ENCODE measurements at places on chromosomes 6 and 20.

DNA sequence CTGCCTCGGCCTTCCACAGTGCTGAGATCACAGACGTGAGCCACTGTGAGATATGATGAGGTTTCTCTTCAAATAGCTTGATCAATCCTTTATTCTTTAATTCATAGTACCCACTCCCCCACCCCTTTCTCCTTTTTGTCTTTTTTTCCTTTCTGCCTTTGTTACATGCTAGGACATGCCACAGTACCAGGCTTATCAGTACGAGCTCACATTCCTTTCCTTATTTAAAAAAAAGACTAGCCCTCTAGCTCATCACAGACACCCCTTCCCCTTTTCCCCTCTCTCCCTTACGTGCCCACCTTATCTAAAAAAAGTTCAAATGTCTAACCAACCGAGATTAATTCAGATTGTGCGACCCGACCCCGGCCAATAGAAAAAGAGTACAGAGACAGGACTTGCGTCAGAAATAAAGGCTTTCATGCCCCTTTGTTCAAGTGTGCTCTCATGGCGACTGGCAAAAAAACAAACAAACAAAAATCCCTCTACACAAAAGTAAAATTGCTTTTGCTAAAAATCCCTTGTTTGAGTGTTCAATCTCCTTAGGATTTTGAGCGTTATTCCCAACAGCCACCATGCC lies 49.2 kb downstream of the MRAP2 start:
- DNase-seq, result no peak

GRCh38 chr6:34934516-34934915 lies 45.5 kb downstream of the ANKS1A start:
- no peak for DNase-seq

- DNase-seq, result no peak
Observed at GRCh38 chr6:297571-298232, 5.4 kb downstream of the DUSP22 start.

DNA sequence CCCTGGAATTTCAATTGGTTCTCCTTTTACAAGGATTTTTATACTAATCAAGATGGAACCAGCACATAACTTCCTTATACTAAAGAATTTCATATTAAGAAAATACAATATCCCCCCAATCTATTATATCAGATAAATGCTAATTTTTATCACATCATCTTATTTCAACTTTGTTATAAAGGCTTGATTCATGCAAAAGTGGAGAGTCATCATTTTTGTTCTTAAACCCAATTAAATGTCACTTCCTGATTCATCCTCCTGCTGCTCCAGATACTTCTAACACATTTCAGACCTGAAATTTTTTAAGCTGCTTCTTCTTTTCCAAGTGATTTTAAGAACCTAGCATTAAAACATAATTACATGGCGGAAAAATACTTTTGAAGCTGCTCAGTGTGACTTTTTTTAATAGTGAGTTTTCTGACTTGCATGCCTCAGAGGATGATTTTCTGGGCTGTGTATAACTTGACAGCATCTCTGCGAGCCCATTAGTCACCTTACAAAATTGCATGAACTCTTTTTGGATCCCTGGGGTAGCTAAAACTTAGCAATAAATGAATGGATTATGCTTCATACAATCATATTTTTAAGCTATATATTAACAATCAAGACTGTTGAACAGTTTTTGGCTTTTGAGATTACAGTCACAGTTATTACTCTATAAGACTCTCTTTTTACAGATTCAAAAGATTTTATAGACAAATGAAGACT lies 134.1 kb downstream of the ELOVL4 start:
- no peak for DNase-seq

DNA sequence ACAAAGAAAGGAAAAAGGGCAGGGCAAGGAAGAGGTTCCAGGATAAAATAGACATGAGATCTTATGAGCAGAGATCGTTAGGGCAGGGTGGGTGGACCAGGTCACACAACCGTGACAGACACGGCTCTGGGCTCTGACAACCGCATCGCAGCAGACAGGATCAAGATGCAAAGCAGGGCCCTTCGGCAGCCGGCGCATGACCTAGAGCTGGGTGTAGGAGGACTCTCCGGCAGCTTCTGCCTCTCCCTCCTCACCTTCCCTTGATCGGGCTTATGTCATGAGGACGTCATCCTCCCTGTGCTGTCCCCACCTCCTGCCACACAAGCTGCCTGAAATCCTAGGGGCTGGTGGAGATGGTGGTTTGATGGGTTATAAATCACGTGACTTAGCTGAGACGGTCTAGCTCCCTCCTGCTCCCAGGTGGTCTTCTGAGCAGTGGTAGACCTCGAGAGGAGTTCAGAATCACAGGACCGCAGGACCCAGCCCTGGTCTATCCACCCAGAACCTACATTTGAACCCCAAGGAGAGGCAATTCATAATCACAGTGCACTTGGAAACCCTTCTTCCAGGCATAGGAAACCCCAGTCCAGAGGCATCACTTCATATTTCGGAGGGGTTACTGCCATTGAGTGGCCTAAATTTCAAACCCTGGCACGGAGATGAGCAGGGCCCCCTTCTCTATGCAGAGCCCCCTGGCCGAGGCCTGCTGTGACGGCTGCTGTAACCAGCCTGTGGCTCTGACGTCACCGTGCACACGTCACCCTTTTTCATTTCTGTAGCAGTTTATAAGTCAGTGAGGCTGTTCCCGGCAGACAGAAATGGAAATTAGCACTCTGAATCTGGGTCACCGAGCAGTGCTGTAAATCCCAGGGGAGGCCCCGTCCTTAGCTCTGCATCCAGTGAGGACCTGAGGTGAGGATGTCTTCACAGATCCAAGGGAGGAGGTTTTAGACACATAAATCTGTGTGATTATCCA lies 8.7 kb upstream of the CCR6 start:
- DNase-seq, result no peak

GRCh38 chr6:138545621-138545980 lies 46.3 kb upstream of the NHSL1 start:
- no peak for DNase-seq

DNA sequence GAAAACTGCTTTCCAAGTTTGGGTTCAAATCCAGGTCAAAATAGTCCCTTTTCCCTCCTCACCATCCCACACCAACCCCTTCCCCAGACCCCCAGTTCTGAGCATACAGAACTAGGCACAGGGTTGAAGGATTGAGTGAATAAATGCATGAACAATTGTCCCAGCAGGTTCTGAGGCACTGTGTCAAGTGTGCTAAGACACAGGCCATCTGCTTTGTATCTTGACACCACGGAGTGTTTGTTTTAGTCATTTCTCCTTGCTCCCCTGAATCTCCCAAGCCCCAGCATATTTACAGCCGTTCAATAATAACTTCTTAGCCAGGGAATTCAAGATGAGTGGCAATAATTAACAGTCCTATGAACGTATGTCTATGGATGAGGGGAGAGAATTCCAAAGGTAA lies 102.8 kb upstream of the JARID2 start:
- DNase-seq, result no peak

DNA sequence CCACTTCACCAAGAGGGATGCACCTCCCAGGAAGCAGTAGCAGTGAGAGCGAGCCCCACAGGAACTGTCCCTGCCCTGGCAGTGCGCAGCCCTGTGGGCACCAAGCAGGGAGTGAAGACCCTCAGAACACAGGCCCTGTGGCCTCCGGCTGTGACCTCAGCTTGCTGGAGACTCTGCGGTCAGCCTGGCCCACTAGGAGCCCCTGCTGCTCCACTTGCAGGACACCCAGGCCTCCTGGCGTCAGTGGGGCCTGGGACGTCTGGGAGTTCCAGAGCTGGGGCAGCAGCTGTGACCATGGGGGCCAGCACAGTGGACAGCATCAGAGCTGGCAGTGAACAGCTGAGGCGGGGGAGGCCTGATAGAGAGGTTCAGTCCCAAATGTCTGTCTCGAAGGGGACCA lies 28.3 kb downstream of the PXDC1 start:
- no peak for DNase-seq

DNA sequence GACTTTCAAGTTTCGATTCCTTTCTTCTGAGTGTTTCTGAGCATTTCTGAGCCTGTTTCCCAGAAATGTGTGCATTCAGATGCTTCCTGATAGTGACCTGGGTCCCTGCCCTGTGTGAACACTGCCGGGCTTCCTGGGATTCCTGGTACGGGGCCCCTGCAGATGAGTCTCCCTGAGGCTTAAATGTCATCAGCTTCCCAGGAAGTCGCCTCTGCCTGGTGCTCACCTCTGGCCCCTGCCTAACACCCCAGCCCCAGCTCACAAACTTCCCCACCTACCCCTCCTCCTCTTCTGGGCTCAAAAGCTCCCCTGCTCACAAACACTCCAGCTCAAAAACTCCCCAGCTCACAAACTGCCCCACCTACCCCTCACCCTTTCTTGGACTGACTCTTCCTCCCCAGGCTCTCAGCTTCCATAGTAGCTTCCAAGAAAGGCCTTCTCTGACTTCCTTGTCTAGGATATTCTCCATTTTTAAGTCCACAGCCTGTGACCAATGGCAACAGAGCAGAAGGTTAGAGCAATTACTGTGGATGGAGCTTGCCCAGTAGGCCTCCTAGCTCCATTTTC lies 42.0 kb downstream of the TGM2 start:
- DNase-seq, result no peak

GRCh38 chr6:89862273-89862672 lies 32.0 kb upstream of the GJA10 start:
- DNase-seq, result no peak

- no peak for DNase-seq
Observed at GRCh38 chr6:137203256-137203655, 15.9 kb downstream of the IFNGR1 start.

GRCh38 chr20:51930775-51931174 lies 128.5 kb upstream of the SALL4 start:
- peak; percentile 51 for DNase-seq

DNA sequence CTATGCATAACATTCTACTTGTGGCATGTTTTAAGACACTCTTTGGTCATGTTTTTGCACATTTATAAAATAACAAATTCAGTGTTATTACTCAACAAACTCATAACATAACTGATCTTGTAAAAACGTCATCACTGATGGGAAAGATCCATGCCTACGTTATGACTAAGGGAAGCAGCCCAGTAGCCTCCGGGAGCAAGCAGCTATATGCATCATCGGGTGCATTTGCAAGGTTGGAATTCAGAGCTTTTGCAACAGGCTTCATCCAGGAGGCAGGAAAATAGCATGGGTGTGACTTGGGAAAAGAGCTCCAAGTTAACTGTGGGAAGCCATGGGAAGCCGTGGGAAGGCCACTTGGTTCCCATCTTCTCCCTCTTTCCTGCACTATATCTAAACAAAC lies 271.6 kb upstream of the SGK1 start:
- peak; percentile 70 for DNase-seq

GRCh38 chr6:132750455-132751248 lies 7.1 kb downstream of the VNN2 start:
- no peak for DNase-seq

DNA sequence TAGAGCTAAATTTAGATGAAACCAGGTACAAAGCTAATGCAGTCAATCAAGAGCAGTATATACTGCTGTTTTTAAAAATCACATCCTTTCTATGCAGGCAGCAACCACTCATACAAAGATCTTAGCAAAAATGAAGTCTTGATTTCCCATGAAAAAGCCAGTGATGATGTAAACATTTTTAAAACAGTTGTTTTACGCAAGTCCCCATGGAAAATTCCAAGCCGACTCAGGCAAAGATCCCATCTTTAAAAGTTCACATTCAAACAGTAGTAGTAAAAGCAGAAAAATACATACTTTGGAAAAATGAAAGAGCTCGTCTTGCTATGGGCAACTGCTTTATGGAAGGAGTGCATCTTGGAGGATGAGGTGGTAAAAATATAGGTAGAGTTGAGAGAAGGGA lies 84.0 kb downstream of the RCAN2 start:
- DNase-seq, result no peak

DNA sequence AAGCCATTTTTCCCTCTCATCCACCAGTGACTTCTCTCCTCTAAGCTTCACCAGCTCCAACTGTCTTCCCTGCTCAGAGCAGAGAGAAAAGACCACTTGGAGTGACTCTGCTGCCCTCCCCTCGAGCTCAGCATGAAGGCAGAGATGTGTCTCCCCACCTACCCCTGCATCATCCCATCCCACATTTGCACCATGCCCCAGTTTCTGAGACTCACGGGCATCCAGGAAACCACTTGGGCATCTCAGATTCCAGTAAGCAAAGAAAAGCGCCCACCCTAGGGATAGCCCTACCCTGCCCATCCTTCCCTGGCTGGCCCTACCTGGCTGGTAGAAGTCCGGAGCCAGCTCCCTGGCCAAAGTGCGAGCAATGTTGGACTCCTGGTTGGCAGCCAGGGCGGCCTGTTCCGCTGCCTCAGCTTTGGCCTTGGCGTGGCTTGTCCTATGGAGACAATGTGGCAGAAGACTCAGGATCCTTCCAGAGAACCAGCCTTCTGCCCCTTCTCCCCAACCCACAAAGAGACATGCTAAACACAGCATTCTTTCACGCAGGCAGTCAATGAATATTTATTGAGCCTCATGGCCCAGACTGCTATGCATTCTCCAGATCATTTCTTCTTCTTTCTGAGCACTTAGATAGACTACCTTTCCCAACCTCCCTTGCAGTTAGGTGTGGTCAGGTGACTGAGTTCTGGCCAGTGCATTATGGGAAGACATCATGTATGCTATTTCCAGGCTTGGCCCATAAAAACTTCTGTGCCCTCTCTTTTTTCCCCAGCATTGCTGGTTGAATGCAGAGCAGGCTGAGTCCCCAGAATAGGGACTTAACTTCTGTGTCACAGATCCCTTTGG lies 68.6 kb downstream of the JPH2 start:
- no peak for DNase-seq

GRCh38 chr6:106182455-106182854 lies 96.3 kb downstream of the PRDM1 start:
- DNase-seq, result no peak

All from RCC 7860 (cell line).